ENCODE measurements at places on chromosomes 1 and 21.

- no peak for DNase-seq
Measured at GRCh38 chr1:210074904-210075303, 136.9 kb downstream of the SYT14 start.

GRCh38 chr1:118989006-118989815 is 1.1 kb upstream of the TBX15 start:
- DNase-seq: no peak

DNA sequence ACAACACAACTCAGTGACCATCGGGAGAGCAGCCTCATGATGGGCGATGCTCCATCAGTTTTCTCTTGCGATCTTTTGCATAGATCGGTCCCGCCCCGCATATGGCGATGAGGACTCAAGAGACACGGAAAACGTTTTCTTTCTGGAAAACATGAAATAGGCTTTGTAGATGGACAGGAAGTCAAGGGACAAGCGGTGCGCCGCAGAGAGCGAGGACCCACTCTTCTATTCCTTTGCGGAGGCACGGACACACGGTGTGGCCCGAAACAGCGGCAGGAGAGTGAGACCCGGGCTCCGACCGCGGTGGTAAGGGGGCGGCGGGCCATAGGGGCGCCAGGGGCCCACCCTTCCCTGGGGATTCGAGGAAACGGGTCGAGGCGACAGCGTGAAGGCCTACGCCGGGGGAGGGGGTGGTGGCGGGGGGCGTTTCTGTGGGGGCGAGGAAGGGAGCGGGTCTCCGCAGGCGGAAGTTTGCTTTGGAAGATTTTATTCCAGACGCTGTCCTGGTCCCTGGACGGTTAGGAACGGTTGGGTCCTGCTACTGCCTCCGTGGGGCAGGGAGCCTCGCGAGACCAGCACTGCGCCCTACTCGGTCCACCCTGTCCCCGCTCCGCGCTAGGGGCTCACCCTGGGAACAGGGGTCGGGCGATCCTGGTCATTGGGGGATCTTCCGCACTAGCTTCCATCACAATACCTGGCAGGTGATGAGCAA is 796 bp upstream of the TDRKH start:
- DNase-seq: no peak

GRCh38 chr1:182325339-182325738 is 66.3 kb downstream of the GLUL start:
- DNase-seq: no peak

DNA sequence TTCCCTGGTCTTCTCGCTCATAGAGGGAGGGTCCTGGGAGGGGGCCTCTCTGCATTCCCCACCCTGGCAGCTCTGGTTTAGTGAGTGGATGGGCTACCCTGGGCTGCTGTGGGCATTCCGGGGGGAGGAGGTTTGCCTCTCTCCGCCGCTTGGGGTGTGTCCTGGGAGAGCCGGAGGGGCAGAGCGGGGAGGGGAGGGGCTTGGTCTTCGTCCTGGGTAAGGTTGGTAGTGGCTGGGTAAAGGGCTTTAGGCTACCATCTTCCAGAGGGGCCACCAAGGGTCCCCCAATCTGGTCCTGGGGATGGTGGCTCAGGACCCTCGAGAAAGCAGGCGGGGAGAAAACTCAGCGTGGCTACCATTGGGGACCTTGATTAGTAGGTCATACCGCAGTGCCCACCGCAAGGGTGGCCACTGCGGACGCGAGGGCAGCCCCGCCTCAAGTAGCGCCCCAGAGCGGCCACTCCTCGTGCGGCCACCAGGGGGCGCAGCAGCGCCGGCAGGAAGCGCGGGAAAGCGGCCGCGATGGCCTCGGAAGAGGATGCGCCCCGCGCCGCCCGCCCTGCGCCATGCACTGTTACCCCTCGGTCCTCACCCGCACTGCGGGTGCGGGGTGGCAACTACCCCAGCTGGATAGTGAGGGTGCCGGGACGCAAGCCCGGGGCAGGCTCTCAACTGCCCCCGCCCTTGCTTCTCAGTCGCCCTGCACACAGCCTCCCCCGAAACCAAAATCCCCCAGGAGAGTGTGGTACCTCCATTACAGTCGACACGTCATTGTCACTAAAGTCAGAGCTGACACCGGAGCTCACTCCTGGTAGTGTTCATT is 44.1 kb upstream of the SLC25A33 start:
- DNase-seq: peak; percentile 20

- DNase-seq: no peak
Measured at GRCh38 chr1:3817821-3818597, 21.7 kb upstream of the LRRC47 start.

DNA sequence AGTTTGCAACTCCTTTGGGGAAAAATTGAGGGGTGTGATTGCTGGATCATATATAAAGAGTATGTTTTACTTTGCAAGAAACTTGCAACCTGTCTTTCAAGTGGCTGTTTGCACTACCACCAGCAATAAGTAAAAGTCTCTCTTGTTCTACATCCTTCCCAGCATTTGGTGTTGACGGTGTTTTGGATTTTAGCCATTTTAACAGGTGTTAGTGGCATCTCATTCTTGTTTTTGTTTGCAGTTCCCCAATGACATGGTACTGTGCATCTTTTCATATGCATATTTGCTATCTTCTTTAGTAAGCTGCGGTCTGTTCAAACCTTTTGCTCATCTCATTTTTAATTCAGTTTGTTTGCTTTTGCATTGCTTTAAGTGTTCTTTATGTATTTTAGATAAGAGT is 535.5 kb downstream of the LRRIQ3 start:
- no peak for DNase-seq

DNA sequence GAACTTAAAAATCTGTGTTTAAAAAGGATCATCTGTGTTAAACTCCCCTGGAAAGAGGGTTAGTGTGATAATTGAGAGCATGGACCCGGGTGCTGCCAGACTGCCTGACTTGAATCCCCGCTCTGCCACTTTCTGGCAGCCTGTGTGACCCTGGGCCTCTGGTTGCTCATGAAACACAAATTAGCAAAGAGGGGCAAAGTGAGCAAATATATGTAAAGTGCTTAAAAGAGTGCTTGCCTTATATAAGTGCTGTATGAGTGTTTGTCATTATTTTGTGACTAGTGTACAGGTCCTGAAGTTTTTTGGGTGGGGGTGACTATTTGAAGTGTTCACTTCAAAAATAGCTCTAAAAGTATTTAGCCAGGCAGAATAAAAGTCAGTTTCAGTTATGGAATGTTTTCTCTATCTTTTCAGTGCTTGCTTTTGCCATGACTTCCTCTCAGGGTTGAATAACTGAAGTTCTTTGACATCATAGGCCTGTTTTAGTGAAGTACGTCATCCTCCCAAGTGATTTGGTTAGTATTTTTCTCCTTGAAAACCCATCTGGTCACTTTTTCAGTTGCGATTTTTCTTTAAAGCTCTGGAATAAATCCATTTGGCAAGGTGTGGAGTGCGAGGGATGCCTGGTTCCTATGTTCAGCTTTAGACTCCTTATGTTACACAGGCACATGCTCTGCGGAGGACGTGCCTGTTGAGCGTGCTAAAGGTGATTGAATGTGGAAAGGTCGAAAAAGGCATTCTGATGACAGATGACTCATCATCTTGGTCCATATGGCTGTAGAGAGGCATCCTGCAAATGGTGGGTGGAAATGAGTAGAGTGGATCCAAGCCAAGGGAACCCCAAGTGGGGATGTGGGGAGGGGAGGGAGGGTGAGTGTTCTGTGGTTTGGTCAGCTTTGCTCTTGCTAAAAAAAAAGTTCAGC is 47.8 kb downstream of the AK4 start:
- no peak for DNase-seq

GRCh38 chr1:245588116-245588639 is 433.4 kb downstream of the KIF26B start:
- no peak for DNase-seq

GRCh38 chr1:7902478-7903085 is 38.1 kb downstream of the TNFRSF9 start:
- DNase-seq: peak; percentile 51

- DNase-seq: peak; percentile 20
Measured at GRCh38 chr1:96481409-96481808, 240.2 kb upstream of the PTBP2 start.

DNA sequence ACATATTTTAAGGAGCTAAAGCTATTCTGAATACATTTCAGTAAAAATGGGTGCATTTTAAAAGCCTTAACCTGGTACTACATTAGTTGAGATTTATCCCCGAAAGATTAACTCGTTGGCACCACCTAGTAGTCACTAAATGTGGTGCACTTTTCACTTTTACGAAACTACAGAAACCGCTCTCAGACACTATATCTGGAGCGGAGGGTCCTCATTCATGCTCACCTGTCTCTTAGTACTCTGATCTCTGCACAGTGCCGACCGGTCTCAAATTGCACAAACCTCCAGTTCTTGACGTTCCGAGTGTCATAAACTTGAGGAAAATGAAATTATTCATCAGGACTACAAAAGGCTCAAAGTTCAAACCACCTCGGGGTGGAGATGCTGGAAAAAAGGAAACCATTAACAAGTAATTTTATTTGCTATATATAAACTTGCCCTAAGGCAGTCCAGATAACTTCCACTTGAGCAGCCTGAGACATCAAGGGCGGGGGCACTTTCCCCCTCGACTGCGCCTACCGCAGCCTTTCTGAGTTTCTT is 722 bp downstream of the LZIC start:
- DNase-seq: peak; percentile 26

DNA sequence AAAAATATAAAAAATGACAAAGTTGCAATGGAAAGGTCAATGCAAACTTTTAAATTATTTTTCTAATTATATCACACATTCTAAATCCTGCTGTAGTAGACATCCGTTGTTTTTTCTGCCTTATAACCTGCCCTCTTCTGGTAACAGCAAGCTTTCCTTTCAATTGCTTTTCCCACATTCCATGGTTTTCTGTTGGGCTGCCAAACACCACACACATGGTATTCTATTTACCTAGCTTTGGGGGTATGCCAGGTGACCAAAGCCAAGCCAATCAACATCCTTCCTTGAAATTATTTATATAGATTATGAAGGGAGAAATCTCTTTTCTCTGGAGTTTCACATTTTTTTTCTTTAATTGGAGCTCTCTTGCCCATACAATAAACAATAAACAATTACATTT is 3.4 kb upstream of the LAMC1 start:
- DNase-seq: no peak

- DNase-seq: no peak
Measured at GRCh38 chr1:20486457-20487235, 636 bp upstream of the CAMK2N1 start.

DNA sequence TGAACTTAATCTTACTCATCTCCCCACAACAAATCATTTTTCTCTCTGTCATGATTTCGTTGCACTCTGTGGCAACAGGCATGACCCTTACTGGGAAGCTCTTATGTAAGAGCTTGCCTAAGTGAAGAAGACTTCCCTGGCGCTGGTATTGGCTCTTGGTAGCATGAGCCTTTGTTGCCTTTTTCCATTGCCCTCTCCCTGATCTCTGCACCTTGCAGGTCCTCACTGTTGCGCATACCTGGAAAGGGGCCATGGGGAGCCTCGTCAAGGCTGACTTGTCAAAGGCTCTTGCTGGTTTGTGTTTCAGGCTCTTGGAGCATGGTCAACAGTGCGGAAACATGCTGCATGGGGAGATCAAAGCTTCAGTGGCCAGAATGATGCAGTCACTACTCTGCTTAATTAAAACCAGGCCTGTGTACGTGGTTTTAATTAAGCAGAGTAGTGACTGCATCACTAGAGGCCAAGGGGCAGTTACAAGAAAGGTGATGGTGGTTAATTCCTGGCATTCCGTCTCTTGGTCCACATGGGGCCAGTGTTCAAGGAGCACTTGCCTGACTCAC is 141.3 kb downstream of the SPATA46 start:
- DNase-seq: peak; percentile 72

- DNase-seq: no peak
Measured at GRCh38 chr1:236016782-236017400, 48.0 kb downstream of the NID1 start.

DNA sequence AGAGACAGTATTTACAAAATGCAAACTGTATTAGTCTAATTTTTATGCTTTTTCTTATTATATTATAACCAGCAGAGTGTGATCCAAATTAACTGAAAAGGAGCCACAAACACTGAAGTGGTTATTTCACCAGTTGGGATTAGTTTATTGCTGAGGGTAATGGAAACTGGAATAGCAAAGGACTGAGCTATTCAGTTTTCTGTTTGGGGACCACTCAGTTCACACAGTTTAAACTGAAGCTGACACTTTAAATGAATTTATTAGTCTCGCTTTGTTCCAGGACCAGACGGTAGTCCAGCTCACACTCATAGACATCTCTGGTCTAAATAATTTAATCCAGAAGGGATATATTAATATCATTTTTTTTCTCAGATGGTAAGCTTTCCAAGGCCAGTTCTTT is 410.7 kb downstream of the LTN1 start:
- no peak for DNase-seq

- DNase-seq: no peak
Measured at GRCh38 chr1:184270556-184270955, 116.3 kb upstream of the C1orf21 start.

Data from MV-4-11 (cell line).